ENCODE measurements at places on chromosomes 3 and 15. TPM values are rescaled to one million over a fixed set of nuclear protein-coding genes. Genes with fewer than 3 reads are reported as not detected.

DNA sequence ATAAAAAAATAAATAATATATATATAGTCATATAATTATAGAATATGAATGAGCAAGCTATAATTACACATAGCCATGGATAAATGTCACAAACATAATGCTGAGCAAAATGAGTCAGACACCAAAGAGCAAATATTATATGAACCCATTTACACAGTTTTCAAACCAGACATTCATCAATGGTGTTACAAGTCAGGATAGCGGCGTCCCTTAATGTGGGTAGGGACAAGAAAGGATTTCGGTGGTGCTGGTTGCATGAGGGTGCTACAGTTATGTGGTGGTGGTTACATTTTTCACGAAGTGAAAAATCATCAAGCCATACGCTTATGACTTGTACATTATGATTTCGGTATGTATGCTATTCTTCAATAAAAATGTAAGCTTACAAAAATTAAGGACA is 100.5 kb downstream of the HMG20A start:
- no peak for DNase-seq

DNA sequence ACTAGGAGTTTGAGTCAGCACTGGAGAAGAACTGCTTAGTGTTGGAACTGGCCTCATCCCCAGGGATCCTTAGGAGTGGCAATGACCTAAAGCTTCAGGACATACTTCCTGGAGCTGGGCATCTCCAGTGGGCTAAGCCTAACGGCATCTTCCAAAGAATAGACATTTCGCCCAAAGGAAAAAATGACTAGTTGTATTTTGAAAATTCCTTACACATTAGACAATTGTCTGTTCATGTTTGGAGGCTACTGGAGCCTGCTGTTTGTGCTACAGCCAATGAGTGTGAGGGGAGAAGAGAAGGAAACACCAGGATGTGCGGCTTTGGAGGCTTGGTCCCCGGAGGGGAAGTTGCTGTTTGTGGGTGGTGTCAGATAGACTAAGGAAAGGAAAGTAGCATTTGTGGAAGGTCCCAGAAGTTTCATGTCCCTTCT is 77.6 kb downstream of the POLR2M start:
- peak; percentile 14 for DNase-seq

DNA sequence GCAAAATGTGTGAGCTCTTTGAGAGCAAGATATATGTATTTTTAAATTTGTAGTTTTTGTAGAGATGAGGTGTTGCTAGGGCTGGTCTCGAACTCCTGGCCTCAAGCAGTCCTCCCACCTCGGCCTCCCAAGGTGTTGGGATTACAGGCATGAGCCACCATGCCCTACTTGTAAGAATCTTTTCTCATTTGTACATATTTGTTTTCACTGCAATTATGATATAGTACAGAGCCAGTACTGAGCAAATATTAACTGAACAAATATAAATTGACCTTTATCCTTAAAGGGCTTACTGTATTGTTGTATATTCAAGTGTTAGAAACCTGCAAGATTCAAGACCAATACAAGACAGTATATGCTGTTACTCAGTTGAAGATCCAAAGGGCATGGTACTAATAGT is 53.4 kb downstream of the GTF2E1 start:
- no peak for DNase-seq

- DNase-seq, result no peak
Observed at GRCh38 chr15:77909182-77909940, 168.2 kb downstream of the TBC1D2B start.

- DNase-seq, result peak; percentile 71
Observed at GRCh38 chr3:48039487-48040190, 23.4 kb upstream of the MAP4 start.

GRCh38 chr15:89283201-89283600 is 39.4 kb downstream of the FANCI start:
- DNase-seq, result no peak

Gene FANCD2OS
- not detected for total RNA-seq

Gene NEK10
- total RNA-seq, result 5.0 TPM

DNA sequence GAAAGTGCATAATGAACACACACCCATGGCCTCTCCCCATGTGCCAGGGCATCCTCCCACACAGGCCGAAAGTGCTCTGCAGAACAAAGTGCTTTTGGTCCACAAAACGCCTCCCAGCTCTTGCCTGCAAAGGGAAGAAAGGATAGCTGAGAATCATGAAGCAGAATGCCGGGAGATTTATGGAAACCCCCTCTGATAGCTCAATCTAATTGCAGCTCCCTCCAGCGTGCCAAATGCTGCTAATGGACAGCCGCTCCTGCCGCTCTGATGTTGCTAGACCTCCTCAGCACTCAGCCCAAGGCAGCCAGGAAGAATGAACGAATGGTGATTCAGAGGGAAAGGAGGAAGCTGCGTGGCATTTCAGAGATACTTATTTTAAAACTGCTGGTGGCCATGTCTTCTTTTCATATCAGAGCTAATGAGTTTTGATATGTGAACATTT is 145.3 kb downstream of the TJP1 start:
- DNase-seq, result peak; percentile 32

Gene SERINC4
- total RNA-seq, result not detected

Measured in endothelial cell of umbilical vein (primary cell).